Activated CD4-positive, alpha-beta T cell treated with anti-CD3 and anti-CD28 coated beads, Interleukin-2, amount 10 ng/mL, durations not matched to agents 7 days and 5 days (primary cell): ENCODE measurements at places on chromosomes 12 and 14. TPM values are rescaled to one million over a fixed set of nuclear protein-coding genes. Genes with fewer than 3 reads are reported as not detected.

Gene APOF
- not detected for total RNA-seq

Gene DLK1
- not detected for total RNA-seq

Gene KITLG
- total RNA-seq: 0.12 TPM

Gene LRRC23
- total RNA-seq: 5.2 TPM

DNA sequence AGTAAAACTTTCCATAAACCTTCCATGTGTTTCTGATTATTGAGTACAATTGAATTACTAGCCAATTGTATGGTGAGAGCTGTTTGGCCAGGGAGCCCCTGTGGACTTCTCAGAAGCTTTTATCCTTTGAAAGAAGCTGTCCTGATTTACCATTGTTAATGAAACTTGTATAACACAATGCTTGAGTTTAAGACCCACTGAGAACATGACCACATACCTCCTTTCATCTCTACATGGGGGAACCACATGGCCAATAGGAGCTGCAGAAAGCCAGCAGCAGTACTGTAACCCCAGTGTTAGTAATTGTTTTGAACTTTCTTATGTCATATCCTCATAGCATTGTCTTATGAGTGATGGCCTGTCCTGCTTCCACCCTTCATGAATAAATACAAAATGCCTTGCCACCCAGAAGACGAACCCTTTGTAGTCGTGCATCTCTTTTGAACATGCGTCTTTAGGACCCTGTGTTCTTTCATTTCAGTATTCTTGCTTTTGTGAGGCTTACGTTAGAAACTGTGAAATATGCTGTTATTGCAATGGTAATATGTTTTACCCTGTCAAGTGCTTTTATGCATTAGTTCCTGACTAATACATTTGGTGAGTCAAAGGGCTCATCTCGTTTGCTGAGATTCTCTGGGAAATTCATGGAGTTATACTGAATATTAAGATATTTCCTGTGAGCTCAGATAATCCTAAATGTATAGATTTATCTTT lies 815.7 kb downstream of the NRXN3 start:
- H3K4me3 ChIP-seq: no peak overlapping the region
- no peak for DNase-seq
- no peaks in the 10 kb centered on the region for H3K4me1 ChIP-seq
- no peaks in the 10 kb centered on the region for H3K27me3 ChIP-seq

DNA sequence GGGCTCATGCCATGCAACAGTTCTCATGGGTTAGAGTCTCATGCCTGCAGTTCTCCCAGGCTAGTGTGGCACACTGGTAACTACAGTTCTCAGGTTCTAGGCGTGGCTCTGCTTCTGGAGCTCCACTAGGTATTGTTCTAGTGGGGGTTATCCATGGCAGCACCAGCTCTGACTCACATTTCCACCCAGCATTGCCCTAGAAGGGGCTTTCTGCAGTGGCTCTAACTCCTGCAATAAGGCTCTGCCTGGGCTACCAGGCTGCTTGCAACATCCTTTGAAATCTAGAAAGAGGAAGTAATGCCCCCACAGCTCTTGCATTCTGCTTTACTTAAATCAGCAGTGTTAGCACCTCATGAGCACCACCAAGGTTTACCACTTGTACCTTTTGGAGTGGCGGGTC lies 220.3 kb upstream of the ARID2 start:
- no peak for DNase-seq
- H3K36me3 ChIP-seq: no peaks in the 10 kb centered on the region
- H3K4me3 ChIP-seq: no peak overlapping the region
- no peaks in the 10 kb centered on the region for H3K4me1 ChIP-seq
- H3K27ac ChIP-seq: no peak overlapping the region

DNA sequence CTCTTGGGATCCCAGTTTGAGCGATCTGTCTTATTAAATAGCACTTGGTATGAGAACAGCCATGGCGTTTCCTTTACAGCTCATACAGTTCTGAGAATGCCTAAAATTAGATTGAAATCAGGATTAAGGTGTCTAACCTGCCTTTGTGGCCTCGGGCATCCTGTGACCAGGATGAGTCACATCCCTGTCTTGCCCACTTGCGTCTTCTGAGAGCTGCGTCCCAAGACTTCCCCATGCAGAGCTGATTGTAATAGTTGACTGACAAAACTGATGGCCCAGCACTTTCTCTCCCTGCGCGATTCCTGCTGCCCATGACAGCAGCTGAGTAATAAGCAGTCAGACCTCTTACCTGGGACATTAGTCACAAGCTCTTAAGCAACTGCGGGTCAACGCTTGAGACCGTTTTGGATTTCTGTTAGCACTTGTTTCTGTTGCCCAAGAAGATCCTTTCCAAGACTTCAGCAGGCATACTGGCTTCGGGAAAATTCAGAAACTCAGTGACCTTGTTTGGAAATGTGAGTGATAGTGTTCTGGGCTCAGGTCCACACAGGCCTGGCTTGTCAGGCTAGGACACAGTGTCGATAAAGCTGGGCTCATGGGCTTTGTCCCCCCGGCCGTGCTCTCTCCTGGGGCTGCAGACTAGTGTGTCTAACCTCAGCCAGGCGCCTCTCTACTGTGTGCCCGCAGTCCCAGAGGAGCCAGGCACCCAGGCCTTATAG lies 169.9 kb upstream of the HIF1A start:
- peaks cover 79% of the 10 kb centered on the region for H3K4me1 ChIP-seq
- peak overlapping the region; percentile 24 for H3K4me3 ChIP-seq
- no peaks in the 10 kb centered on the region for H3K27me3 ChIP-seq
- peak; percentile 62 for DNase-seq

- DNase-seq: no peak
- H3K4me1 ChIP-seq: peaks cover 34% of the 10 kb centered on the region
- H3K27ac ChIP-seq: no peak overlapping the region
Observed at GRCh38 chr12:24899503-24900075, 49.3 kb downstream of the BCAT1 start.

- H3K27me3 ChIP-seq: peaks cover 7% of the 10 kb centered on the region
- H3K27ac ChIP-seq: no peak overlapping the region
- no peak overlapping the region for H3K4me3 ChIP-seq
- H3K4me1 ChIP-seq: peaks cover 5% of the 10 kb centered on the region
- no peaks in the 10 kb centered on the region for H3K36me3 ChIP-seq
Observed at GRCh38 chr14:102586420-102587104, 5.9 kb upstream of the RCOR1 start.

GRCh38 chr14:92692822-92693226 lies 55.6 kb downstream of the LGMN start:
- H3K27ac ChIP-seq: no peak overlapping the region
- H3K4me1 ChIP-seq: peaks cover 5% of the 10 kb centered on the region
- no peak overlapping the region for H3K4me3 ChIP-seq
- H3K36me3 ChIP-seq: peaks cover 3% of the 10 kb centered on the region

DNA sequence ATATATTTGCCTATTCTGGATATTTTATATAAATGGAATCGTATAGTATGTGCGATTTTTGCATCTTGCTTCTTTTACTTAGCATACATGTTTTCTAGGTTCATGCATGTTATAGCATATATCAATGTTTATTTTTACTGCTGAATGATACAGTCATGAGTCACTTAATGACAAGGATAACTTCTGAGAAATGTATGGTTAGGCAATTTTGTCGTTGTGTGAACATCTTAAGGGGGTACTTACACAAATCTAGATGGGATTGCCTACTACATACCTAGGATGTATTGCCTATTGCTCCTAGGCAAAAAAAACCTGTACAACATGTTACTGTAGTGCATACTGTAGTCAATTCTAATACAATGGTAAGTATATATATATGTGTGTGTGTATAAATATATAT lies 8.8 kb downstream of the USP15 start:
- no peak overlapping the region for H3K27ac ChIP-seq
- no peaks in the 10 kb centered on the region for H3K27me3 ChIP-seq
- no peak for DNase-seq
- H3K4me1 ChIP-seq: peaks cover 80% of the 10 kb centered on the region

DNA sequence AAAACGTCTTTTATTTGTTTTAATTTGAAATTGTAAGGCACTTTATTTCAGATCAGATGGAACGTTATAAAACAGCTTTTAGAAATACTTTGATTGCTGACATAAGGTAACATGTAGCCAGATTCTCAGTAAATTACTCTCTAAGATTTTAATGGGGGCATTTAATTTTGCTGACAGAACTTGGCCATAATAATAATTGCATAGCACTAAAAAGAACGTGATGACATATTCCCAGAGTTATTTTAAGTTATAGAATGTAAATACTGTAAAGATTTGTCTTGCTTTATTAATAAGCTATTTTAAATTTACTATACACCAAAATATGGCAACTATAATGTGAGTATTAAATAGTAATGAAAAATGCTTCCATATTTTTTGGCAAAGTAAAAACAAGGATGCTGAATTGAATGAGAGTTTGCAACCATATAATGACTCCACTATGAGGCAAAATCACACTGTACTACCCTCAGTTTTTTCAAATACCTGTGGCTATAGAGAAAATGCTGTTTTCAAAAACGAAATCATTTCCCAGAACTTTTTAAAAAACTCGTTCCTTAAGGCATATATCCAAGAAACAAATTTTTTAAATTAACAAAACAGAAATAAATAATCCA lies 876 bp downstream of the LUM start:
- H3K36me3 ChIP-seq: no peaks in the 10 kb centered on the region
- H3K27me3 ChIP-seq: no peaks in the 10 kb centered on the region
- DNase-seq: no peak
- no peaks in the 10 kb centered on the region for H3K4me1 ChIP-seq
- H3K4me3 ChIP-seq: no peak overlapping the region
